ENCODE measurements at places on chromosomes 5 and 9.

- DNase-seq = no peak
Observed at GRCh38 chr9:27189426-27189825, 80.4 kb downstream of the TEK start.

DNA sequence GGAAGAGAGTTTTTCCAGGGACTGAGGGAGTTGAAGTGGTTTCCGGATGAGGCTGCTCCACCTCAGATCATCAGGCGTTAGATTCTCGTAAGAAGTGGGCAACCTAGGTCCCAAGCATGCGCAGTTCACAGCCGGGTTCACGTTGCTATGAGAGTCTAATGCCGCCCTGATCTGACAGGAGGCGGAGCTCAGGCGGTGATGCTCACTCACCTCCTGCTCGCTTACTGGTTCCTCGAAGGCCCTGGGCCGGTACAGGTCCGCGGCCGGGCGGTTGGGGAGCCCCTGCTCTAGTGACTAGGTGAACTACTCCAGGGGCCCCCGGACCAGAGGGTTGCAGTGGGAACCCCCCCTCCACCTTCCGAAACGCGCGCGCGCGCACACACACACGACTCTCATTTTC, 997 bp upstream of the RNF130 start:
- DNase-seq = no peak

DNA sequence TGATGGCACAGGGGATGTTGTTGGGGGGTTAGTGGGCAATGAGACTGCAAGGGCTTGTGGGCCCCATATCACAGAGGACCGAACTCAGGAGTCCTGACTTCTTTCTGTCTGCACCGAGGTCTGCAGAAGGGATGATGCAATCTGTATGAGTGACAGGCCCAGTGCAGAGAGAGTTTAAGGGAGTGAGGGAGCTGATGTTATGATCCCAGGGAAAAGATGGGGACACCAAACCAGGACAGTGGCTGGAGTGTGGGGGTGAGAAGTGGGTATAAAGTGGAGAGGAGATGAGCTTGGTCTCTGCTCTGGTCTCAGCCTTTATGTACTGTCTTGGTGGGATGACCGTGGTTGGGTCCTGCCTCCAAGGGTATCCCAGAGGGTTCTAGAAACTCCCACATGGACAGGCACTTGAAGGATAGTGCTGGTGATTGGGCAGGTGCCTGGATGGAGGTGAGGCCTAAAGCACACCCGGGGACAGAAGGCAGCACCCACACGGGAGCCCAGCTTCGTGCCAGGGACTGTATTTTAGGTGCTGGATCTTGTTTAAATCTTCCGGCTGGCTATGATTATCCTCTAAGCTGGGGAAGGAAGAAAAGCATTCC, 21.9 kb downstream of the GSN start:
- DNase-seq = no peak

- DNase-seq = no peak
Observed at GRCh38 chr5:150052956-150053712, 33.2 kb downstream of the CSF1R start.

- no peak for DNase-seq
Observed at GRCh38 chr9:120526534-120526933, 53.4 kb downstream of the CDK5RAP2 start.

GRCh38 chr5:115788440-115788839, 28.0 kb downstream of the CDO1 start:
- no peak for DNase-seq

GRCh38 chr5:111976705-111977435, 219.9 kb upstream of the NREP start:
- DNase-seq = no peak

DNA sequence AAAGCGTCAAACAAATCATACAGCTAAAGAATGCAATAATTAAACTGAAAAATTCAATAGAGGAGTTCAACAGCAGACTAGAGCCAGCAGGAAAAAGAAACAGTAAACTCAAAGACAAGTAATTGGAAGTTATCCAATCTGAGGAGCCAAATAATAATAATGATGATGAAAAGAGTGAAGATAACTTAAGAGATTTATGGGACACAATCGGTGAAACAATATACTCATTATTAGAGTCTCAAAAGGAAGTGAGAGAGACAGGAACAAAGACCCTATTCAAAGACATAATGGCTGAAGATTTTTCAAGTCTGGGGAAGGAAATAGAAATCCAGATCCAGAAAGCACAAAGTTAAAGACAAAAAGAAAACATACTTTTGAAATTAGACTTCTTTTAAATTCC, 263.9 kb upstream of the NR4A3 start:
- no peak for DNase-seq

DNA sequence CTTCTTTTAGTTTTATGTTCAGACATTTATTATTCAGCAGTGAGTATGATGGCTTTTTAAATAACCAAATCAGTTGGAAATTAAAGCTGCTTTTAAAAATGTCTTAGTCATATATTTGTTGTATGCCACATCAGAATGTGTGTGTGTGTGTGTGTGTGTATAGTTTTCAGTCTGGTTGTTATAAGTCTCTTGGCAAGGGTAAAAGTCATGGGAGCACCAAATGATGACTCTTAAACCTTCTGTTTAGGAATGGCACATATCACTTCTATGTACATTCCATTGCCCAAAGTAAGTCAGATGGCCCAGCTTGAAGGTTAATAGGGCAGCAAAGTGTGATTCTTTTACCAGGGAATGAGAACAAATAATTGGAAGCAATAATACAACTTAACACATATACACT, 135.9 kb downstream of the RNF180 start:
- DNase-seq = no peak

DNA sequence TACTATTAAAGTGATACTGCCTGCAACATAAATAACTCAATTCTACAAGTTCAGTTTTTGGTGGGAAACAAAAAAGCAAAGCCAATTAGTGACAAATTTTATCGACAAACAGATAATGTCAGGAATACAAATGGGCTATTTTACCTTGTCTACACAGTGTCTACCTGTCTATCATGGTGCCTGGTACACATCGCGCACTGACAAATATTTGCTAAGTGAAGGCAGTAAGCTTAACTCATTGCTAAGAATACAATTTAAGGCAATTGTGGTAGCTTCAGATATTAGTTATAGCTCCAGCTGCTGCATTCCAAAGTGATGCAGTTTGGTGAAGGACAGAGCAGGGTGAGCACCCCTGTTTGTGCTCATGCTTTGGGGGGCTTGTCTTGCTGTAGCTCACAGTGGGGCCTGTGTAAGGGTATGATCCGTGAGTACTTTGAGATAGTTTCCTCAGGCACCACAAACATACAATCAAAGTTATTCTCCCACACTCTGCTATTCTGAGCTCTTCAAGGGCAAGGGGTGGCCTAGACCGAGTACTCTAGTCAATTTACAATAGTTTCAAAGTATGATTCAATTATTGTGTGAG, 24.7 kb downstream of the ELL2 start:
- DNase-seq = no peak

DNA sequence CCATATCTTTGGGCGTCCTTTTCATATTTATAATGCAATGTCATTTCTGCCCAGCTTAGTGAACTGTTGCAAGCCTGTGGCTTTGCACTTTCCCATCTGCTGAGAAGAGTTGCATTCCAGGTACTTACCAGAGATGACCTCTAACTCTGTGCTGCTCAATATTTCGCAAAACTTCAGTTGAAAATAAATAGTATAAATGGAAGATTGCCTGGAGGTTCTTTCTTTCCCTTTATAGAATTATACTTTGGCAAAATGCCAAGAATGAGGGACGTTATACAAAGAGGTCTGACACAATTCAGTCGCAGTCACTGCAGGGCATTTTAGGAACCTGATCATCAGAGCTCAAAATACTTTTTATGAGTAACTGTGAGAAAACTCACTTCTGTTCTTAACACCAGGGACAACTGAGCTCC, 18.9 kb upstream of the VLDLR start:
- no peak for DNase-seq

DNA sequence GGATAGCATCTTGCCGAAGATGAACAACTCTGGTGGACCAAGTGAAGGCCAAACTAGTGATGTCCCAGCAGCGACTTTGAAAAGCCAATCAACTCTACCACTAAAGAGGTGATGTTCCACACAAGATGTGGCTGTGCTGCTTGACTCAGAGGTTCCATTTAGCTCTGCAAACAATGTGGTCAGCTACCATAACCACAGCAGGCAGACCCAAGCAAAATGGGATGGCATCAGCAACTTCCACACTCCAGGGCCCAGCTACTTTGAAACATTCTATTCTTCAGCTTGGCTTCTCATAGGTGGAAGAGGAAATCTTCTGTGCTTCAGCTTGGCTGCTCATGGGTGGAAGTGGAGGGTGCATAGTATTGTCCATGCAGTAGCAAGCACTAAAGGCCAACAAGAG, 70.5 kb downstream of the IRX2 start:
- DNase-seq = no peak

GRCh38 chr5:142527664-142528295, 158.1 kb downstream of the FGF1 start:
- no peak for DNase-seq

DNA sequence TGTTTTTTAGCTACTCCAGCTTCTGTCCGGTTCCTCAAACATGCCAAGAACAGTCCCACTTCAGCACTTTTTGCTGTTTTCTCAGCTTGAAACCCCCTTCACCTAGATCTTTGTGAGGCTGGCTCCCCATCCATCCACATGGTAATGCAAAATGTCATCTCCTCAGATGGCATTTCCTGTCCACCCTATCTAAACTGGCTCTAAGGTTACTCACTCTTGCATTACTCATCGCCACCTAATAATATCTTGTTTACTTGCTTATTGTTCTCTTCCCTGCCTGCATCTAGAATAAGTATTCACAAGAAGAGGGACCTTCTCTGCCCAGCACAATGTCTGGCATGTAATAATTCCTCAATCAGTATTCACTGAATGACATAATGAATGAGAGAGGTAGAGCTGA, 220.1 kb downstream of the FAM114A2 start:
- DNase-seq = no peak

- no peak for DNase-seq
Observed at GRCh38 chr9:123438821-123439220, 82.8 kb downstream of the CRB2 start.

GRCh38 chr9:12777121-12778022, 2.6 kb downstream of the LURAP1L start:
- no peak for DNase-seq

GRCh38 chr5:162683284-162683683, 615.7 kb downstream of the GABRG2 start:
- DNase-seq = no peak

DNA sequence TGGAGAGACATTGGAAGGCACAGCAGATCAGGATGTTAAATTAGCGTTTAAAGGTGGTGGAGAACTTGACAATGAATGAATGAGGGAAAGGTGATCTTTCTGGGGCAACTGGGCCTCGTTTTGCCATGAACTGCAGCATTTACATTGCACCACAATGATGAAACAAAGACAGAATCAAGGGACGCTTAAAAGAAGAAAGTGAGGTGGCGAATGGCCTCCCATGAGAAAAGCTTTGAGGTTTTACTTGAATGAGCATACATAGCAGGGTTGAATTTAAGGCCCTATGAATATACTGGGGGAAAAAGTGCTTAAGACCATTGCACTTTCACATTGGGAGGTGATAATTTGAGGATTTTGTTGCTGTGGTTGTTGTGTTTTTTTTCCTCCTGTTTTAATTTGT, 476.4 kb downstream of the ISL1 start:
- DNase-seq = no peak

GRCh38 chr5:137833463-137833862, 34.2 kb upstream of the MYOT start:
- no peak for DNase-seq

- no peak for DNase-seq
Observed at GRCh38 chr5:158383486-158383885, 524.5 kb upstream of the CLINT1 start.

- DNase-seq = no peak
Observed at GRCh38 chr9:7984203-7984602, 184.6 kb upstream of the DMAC1 start.

GRCh38 chr5:173090639-173091038, 34.5 kb downstream of the CREBRF start:
- no peak for DNase-seq

DNA sequence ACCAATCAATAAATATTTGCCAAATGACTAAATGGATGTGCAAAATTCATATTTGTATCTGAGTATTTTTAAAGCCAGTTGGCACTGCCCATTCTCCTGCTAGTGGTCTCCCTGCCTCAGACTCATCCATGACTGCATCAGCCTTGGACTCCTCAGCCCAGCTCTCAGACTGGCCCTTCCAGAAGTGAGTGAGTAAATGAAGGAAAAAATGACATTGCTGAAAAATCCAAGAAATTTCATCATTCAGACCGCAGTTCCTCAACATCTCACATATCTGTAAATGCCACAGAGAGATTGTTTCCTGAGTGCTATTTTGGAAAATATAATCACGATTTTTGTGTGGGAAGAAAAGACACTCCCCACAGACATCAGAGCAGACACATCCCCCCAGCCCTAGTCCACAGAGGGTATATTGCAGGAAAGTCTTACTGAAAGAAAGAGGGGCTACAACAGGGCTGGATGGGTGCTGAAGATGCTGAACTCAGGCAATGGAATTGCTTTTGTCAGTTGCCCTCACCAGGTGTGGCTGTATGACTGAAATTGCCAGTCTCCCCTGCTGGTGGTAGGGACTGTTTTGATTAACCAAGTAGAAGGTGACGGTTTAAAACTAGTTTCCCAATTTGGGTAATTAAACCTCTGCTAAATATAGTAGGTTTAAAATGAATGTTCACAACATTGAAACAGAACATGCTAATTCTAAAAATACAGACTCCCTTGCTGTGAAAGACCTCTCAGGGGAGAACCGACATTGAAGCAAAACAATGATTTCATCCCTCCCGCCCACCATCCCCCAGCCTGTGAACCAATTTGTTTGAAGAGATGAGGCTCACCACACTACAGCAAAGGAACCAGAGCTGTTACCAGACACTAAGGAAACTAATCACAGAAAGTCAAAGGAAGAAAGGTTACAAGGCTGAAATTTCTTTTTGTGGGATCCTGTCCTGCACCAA, 158.8 kb downstream of the DEPDC1B start:
- DNase-seq = no peak

- DNase-seq = no peak
Observed at GRCh38 chr5:112973036-112973435, 3.6 kb upstream of the DCP2 start.

- DNase-seq = no peak
Observed at GRCh38 chr9:35104586-35104985, 1.7 kb upstream of the STOML2 start.

GRCh38 chr9:127417131-127418036, 6.8 kb upstream of the ZNF79 start:
- no peak for DNase-seq

- DNase-seq = no peak
Observed at GRCh38 chr9:79691496-79691895, 119.7 kb downstream of the TLE4 start.

GRCh38 chr9:114452219-114453165, 52.8 kb downstream of the WHRN start:
- DNase-seq = peak; percentile 56

- DNase-seq = no peak
Observed at GRCh38 chr5:80745490-80745889, 90.7 kb upstream of the DHFR start.

GRCh38 chr5:125012727-125013451, 266.4 kb upstream of the ZNF608 start:
- no peak for DNase-seq

DNA sequence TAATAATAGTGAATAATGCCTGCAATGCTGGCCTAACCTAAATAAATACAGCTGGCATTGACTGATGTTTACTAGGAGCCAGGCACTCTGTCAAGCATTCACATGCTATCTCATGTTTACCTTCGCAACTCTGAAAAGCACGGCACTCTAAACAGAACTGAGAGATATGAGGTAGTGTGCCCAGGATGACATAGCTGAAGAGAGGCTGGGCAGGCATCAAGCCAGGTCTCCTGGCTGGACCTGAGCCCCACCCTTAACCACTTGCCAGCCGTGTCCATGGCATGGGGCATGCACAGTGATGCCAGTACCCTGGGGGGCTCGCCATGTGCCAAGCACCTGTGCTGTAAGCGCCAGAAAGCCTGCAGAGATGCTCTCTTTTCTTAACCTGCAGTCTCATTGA, 119.4 kb upstream of the MVB12B start:
- no peak for DNase-seq

Measured in CD4-positive, alpha-beta T cell (primary cell).